SK-N-DZ (cell line): ENCODE measurements at places on chromosomes 2 and 18.

GRCh38 chr2:128702616-128703015 lies 383.9 kb upstream of the HS6ST1 start:
- no peak for DNase-seq

GRCh38 chr2:169732583-169733358 lies 861 bp upstream of the KLHL23 start:
- peak; percentile 35 for DNase-seq

- DNase-seq: no peak
Observed at GRCh38 chr2:74481961-74482800, 617 bp downstream of the CCDC142 start.

- no peak for DNase-seq
Observed at GRCh38 chr2:190637903-190638618, 10.8 kb upstream of the NAB1 start.

GRCh38 chr2:214217136-214217535 lies 193.7 kb upstream of the VWC2L start:
- no peak for DNase-seq

DNA sequence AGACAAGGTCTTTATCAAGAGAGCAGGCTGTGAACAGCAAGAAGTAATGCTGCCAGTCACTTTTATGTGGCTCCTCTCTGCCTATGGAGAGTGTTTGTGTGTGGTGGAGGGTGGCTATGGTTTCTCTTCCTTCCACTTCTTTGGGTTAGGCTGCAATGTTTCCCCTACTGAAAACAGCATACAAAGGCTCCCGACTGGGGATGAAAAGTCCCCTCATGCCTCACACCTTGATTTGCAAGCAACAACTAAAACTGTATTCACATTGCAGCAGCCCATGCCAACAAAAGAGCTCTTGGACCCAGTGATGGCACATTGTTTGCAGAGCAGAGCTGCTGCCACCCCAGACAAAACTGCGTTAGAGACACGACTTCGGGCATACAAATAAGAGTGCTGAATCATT lies 301.6 kb downstream of the SLC8A1 start:
- no peak for DNase-seq

- DNase-seq: peak; percentile 34
Observed at GRCh38 chr18:7980136-7980535, 413.0 kb downstream of the PTPRM start.

DNA sequence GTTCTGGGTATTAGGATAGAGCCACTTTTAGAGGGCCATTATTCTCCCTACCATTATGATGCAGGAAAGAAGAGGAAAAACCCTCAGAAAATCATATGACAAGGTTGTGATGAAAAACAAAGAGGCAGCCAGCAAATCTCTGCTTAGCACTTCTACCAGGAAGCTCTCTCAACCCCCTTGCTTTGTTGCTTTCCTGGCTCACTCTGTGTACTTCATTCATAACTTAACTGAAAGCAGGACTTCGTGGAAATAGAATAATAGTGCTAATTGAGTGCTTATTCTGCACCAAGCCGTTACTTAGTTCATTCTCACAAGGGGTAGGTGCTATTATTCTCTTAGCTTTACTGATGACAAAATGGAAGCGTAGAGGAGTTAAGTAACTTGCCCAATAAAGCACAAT lies 354.1 kb downstream of the HRH4 start:
- DNase-seq: no peak

- DNase-seq: no peak
Observed at GRCh38 chr18:65523461-65523860, 227.4 kb upstream of the CDH7 start.

- peak; percentile 32 for DNase-seq
Observed at GRCh38 chr2:207706936-207707860, 4.2 kb upstream of the CCNYL1 start.

DNA sequence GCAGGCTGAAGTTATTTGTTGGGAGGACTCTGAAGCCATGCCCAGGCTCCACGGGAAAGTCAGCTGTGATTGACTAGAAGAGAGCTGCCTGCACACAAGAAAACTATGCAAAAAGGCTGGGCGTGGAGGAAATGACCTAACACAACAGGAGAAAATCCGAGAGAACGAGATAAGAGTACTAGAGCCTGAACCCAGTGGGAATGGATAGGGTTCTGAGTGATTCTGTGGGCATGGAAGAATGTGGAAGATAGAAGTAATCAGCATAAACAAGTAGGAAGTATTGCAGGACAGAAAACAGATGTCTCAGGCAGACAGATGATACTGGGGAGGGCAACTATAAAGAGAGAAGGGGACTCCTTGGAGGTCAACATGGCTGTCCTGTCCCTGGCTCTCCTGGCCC lies 12.1 kb upstream of the COPS8 start:
- no peak for DNase-seq

- DNase-seq: no peak
Observed at GRCh38 chr2:100146657-100146960, 4.2 kb upstream of the AFF3 start.

- DNase-seq: no peak
Observed at GRCh38 chr2:119425620-119426395, 5.8 kb upstream of the TMEM37 start.

DNA sequence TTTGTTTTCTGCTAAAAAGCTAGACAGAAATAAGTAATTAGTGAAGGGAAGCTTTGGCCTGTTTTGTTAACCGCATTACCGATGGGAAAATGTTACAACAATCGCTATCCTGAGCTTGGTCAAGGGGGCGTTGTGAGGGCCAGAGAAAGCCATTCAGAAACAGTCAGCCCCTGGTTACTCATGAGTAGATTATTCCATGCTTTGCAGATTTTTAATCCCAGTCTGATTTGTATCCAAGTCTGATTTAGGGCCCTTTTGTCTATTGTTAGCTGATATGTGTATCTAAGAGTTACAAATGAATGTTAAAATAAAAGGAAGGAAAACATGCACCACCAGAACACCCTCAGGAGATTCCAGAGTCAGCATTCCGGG lies 99.1 kb downstream of the PRPF40A start:
- no peak for DNase-seq

- no peak for DNase-seq
Observed at GRCh38 chr2:140502951-140503630, 1627.7 kb downstream of the LRP1B start.

DNA sequence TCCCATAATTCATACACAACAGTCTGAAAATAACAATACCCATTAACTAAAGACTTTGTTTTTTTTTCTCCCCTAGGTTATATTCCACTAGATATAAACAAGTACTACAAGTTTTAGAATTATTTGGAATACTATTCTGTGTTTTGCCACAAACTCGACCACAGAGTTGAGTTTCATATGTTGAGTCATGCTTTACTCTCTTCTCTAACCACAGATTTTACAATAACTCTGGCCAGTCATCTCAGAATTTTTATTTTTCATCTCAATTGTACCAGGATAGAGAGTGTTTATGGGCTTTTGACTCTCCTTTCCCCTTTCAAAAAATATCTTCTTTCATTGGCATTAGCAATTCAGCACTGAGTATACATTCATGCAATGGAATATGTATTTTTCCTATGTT lies 348.7 kb upstream of the GALNT5 start:
- no peak for DNase-seq

- DNase-seq: peak; percentile 64
Observed at GRCh38 chr2:72619626-72620025, 206.2 kb downstream of the EXOC6B start.

- no peak for DNase-seq
Observed at GRCh38 chr2:211617803-211618202, 920.8 kb downstream of the ERBB4 start.
